ENCODE measurements at places on chromosomes 11 and 22.

DNA sequence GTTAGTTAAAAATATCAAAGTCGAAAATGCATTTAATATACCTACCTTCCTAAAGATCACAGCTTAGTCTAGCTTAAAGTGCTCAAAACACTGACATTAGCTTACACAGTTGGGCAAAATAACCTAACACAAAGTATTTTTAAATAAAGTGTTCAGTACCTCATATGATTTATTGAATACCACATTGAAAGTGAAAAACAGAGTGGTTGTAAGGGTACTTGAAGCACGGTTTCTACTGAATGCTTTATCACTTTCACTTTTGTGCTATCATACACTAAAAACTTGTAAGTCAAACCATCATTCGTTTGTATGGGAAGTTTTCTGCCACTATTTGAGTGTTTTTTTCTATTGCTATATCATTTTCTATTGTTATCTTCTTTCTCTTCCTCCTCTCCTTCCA lies 36.6 kb downstream of the ZBTB44 start:
- no peak for DNase-seq

DNA sequence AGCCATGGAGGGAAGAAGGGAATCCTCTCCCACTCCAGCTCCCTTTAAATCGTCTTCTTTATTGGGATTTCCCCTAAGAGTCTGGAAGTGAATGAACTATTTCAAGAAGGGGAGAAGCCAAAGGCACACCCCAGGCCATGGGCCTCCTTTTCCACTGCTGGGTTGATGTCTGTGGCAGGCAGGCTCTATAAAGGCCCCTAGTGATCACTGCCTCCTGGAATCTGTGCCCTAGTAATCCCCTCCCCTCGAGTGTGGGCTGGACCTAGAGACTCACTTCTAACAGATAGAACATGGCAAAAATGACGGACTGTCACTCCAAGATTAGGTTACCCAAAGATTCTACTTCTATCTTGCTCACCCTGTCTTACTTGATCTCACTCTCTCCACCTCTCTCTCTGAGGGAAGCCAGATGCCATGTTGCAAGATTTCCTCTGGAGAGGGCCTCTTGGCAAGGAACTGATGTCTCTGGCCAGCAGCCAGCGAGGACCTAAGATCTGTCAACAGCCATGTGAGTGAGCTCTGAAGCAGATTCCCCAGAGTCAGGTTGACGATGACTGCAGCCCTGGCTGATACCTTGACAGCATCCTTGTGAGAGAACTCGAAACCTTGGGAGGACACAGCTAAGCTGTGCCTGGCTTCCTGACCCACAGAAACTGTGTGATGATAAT lies 444.8 kb downstream of the SOX6 start:
- DNase-seq = no peak

DNA sequence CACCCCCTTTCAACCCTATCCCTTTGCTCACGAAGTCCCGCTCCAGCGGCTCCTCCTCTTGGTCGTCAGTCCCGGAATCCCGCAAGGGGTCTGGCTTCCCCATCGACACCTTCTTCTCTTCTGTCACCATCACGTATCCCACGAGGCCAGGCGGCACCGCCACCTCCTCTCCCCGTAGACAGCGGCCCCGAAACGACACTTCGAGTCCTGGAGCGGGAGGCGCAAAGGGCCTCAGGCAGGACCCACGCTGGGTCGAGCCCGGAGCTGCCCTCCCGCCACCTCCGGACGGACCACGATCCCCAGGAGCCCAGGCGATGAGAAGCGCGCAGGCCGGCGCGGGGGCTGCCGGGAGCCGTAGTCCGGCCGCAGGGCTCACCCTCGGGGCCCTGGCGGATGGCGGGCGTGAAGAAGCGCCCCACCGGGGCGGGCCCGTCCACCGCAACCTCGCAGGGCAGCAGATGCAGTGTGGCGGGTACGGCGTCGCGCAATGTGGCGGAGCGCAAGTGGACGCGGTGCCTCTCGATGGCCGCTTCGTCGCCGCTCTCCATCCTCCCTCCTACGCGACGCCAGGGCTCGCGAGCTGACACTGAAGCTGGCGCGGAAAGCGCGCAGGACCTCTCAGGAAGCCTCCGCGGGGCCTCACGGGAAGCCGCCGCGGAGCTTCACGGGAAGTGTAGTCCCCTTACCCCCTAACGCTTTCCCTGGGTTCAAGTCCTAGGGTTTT lies at the start of gene RNASEH2C:
Gene RNASEH2C (minus strand): TSS at position 588 of the 724 bp plus-strand sequence. CDS start 40 bp downstream, at position 548.
- DNase-seq = no peak

GRCh38 chr22:42891008-42891407 lies 33.9 kb upstream of the ARFGAP3 start:
- DNase-seq = no peak

- no peak for DNase-seq
Measured at GRCh38 chr22:31259798-31260473, 32.4 kb downstream of the PIK3IP1 start.

DNA sequence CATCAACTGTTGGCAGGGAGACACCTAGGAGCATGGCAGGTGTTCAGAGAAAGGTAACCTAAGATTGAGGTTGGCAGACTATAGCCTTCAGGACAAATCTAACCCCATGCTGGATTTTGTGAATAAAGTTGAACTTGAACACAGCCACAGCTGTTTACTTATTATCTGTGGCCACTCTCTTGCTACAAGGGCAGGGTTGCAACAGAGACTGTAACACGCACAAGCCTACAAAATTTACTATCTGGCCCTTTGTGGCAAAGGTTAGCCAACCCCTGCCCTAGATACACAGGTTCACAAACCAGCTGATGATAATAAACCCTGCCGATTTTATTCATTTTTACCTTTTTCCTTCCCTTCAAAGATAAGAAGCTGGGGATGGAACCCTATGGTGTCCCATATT lies 2.5 kb downstream of the THYN1 start:
- DNase-seq = no peak

DNA sequence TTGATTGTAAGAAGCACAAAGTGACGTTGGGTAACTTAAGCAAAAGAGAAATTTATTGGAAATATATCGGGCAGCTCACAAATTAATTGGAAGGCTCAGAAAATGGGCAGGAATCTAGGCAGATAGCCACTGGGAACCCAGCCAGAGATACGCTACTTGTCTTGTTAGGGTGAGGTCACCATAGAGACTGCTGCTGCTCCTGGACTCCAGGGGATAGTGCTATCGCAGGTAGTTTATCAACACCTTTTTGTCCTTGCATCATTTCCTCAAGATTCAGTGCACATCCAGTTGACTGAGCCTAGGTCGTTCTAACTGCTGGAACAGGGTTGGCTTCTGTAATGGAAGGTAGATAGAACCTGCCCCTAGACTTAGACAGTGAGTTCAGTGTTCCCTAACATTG lies 19.6 kb downstream of the AMOTL1 start:
- DNase-seq = no peak

- DNase-seq = peak; percentile 53
Measured at GRCh38 chr11:65817835-65818680, 15.7 kb upstream of the SNX32 start.

DNA sequence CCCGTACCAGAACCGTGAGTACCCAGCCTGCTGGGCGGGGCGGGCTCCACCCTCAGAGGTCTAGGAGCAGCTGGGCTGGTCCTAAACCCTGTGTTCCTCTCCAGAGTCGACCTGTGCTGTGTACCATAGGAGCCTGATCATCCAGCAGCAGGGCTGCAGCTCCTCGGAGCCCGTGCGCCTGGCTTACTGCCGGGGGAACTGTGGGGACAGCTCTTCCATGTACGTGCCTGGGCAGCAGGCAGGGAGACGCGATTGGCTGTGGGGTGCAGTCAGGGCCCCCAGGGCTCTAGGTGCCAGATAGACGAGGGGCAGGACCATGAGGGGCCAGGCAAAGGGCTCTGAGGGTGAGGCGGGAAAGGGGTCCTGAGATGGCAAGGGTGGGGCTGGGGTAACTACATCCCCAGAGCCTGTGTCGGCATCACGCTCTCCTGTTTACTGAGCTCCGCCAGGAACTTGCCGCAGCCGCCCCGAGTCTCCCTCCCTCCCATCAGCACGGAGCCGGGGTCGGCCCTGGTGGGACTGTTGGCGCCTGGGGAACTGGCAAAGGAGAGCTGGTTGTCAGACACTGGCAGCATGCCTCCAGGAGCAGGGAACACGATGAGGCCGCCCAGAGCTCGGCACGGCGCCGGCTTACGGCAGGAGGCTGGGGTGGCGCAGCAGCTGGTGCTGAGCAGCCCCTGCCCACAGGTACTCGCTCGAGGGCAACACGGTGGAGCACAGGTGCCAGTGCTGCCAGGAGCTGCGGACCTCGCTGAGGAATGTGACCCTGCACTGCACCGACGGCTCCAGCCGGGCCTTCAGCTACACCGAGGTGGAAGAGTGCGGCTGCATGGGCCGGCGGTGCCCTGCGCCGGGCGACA lies 22.9 kb upstream of the MUC5B start:
- DNase-seq = no peak

GRCh38 chr11:70510106-70510505 lies 111.8 kb downstream of the CTTN start:
- no peak for DNase-seq

- DNase-seq = no peak
Measured at GRCh38 chr11:112457532-112457931, 196.9 kb upstream of the PLET1 start.

DNA sequence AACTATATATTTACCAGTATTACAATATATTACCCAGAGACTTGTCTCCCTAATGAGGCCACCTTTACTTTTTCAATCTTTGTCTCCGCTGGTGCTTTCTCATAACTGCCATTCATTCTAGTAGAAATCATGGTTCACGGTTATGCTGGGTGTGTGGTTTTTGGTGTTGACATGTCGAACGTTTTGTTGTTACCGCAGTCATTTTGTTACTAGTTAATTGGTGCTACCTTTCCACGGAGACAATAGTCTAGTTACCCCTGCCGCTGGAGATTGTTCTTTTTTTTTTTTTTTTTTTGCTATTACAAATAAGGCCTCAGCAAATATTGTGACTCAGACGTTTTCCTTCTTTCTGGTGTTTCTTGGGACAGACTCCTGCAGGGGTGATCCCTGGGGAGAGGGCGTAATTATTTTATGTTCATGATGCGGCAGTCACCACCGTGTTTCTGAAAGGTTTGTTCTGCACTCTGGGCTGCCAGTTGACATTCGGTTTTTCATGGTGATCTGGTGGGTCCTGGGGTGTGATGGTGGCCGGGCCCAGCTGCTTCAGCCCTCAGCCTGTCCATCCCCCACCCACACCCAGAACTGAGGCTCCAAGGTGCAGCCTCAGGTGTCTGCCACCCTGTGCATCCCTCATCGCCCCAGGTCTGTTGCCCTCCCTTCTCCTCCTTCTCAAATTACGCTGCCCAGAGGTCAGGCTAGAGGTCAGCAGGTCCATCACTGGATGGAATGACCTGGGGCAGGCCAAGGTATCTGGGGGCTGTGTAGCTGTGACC lies 28.6 kb downstream of the LRP5 start:
- no peak for DNase-seq

DNA sequence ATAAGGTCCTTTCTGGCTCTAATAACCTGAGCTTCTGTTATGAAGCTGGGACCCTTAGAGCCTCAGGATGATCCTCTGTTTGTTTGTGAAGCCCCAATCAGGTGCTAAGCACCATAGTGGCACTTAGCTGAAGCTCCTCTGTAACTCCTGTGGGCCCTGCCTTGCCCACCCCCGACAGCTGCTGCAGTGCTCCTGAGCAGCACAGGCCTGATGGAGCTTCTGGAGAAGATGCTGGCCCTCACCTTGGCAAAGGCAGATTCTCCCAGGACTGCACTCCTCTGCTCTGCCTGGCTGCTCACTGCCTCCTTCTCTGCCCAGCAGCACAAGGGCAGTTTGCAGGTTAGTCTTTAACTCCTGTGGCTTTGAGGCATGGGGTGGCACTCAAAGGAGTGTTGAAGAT lies 19.0 kb upstream of the CCDC134 start:
- no peak for DNase-seq

DNA sequence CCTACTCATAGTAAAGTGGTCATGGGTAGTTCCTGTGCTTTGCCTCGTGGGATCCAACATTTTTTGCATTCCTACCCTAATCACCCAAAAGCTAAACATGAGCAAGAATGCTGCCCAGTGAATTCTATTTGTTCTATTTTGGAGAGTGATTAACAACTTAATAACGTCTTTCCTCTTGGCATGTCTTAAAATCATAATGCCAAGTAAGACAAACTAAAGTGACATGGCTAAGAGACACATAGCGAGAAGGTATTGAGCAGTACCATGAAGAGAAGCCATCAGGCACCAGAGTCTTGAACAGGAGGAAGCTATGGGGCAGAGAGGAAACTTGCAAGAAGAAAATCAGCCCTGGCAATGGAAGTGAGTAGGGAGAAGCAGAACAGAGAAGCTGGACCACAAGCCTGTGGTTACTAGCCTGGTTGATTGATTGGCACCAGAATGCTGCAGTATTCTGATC lies 32.0 kb downstream of the EXPH5 start:
- no peak for DNase-seq

DNA sequence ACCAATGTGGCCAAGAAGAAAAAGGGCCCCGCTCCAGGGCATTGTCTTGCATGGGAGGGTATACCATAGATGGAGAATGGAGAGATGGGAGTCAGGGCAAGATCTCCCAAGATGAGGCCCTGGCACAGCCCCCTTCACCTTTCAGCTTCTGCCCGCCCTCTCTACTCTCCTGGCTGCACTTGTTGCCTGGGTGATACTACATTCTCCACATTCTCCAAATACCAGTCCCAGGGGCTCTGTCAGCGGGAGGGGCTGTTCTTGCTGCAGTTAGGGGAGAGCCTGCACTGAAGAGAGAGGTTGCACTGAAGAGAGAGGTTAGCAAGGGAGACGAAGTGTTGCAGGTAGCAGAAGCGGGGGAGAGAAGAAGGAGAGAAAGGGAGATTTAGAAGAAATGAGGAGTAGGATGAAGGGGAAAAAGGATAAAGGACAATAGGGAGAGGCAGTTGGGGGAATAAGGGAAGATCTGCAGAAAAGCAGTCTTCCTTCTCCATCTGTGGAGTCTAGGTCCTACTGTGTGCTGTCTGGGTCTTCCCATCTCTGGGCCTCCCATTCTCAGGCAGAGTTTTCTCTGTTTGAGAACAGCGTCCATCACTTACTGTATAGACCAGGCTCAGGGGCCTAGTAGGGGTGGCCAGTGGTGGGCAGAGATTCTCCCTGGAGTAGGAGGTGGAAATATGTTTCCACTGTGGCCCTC lies 8.0 kb downstream of the PHLDB1 start:
- DNase-seq = no peak

DNA sequence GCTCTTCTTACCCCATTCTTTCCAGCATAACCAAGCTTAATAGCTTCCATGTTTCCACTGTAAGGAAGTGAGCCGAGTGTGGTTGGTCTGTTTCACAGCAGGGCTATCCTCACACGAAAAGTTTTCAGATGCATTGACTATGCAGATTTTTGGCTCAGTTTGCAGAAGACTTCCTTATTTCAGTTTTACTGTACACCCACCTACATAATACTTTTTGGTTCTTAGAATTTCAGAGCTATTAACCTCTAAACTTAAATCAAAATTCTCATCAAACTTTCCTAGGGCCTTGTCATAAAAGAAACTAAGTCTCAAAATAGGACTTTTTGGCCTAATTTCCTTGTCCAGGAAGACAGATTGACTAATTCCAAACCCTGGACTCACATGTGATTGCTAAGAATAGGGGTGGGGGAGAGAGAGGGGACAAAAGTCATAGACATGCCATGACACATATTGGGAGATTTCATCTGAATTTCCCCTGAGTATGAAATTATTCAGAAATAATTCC lies 7.3 kb upstream of the EHF start:
- DNase-seq = no peak

All from esophagus squamous epithelium (tissue), 5 donors.